ENCODE measurements at places on chromosomes 2 and 18.

- DNase-seq = no peak
These were observed 146.4 kb downstream of the MYT1L start for GRCh38 chr2:2184549-2185249.

DNA sequence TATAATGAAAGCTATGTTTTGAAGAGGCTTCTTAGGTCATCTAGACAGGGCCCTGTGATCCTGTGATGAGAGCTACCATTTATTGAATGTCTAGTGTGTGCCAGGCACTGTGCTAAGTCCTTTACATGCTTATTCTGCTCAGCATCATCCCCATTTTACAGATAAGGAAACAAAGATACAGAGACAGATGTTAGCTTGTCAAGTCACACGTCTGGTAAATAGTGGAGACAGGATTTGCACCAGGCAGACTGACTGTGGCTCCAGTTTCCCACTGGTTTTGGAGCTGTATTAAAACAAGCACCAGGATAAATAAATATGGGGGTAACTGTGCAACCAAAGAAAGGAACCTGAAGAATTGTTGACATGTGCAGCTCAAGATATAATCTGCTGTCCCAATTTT, 19.2 kb upstream of the EML6 start:
- no peak for DNase-seq

- no peak for DNase-seq
These were observed 1137.4 kb upstream of the FAM98A start for GRCh38 chr2:34736482-34736881.

DNA sequence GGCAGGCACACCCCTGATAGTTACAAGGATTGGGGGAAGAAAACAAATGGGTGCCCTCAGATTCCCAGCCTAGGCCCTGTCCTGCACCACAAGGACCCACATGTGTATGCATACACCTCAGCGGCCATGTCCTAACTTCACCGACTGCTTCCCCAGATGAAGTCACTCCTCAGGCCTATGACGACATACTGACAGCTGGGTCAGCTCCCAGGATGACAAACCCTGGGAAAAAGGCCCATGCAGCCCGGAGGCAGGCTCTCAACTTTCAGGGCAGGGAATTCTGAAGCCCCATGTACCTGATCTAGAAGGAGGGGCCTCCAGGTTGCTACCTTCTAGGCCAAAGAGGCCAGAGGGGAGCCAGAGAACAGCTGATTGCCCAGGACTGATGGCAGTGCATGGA, 11.0 kb upstream of the PLEKHM3 start:
- DNase-seq = no peak

DNA sequence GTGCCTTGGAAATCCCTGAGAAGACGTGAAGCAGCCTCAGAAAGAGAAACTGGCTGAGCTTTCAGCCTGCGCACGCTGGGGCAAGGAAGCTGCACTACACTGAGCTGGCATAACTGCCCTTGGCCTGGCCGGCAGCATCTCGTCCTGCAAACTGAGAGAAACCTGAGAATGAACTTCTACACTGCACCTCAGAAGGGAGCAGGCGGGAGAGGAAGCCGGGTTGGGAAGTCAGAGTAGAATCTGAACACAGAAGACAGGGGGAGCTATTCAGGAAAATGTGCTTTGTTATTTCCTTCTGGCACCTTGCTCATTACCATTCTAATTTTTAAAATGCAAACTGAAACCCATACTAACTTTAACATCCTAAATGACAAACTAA, 70.9 kb downstream of the ZEB2 start:
- DNase-seq = no peak
